ENCODE measurements at places on chromosomes 3 and 15.

DNA sequence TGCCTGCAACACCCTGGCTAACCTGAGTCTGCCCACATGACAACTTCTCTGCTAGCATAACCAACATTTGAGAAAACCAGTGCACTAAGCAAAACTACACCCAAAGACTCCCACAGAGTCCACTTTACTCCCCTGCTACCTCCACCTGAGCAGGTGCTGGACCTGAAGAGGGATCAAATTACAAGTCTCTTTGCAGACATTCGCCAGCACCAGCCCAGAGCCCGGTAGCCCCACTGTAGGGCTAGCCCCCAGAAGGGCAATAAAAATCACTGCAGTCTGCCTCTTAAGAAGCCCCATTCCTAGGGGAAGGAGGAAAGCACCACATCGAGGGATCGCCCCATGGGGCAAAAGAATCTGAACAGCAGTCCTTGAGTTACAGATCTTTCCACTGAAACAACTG, 472.2 kb downstream of the GRM7 start:
- no peak for DNase-seq

GRCh38 chr3:127207727-127208482, 15.0 kb downstream of the PRR23E start:
- DNase-seq, result no peak

DNA sequence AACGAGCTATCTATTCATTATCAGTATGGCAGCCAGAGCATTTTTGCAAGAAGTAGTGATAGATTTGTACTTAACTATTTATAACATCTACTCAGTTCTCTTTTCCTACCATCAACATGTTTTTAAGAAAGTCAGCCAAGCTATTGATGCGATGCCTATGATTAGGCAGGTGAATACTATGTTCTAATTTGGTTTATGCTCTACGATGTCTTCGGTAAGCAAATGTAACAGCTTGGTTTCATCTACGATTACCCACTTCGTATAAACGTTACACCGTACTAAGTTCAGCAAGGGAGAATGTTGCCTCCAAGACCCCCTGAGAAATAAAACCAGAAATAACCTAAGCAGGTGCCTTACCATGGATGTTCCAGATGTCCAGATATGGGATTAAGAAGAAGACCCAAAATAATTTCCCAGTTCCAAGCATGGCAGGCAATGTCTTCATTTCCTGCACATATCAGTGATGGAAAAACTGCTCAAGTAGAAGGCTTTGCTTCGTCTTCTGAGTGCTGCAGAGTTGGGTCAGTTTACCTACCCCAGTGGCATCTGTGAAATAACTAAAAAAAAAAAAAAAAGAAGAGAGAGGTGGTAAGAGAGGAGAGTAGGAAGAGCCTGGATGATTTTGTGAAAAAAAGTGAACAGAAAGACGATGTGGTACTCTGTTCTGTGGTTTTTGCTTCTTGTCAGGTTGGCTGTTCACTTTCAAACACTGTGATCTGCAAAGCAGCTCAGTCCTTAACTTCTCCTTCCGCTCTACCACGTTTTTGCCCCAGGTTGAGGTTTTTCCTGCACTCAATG, at the start of gene BTLA:
Gene BTLA (minus strand): TSS at position 559 of the 798 bp plus-strand sequence. CDS start 114 bp downstream, at position 445.
- no peak for DNase-seq

DNA sequence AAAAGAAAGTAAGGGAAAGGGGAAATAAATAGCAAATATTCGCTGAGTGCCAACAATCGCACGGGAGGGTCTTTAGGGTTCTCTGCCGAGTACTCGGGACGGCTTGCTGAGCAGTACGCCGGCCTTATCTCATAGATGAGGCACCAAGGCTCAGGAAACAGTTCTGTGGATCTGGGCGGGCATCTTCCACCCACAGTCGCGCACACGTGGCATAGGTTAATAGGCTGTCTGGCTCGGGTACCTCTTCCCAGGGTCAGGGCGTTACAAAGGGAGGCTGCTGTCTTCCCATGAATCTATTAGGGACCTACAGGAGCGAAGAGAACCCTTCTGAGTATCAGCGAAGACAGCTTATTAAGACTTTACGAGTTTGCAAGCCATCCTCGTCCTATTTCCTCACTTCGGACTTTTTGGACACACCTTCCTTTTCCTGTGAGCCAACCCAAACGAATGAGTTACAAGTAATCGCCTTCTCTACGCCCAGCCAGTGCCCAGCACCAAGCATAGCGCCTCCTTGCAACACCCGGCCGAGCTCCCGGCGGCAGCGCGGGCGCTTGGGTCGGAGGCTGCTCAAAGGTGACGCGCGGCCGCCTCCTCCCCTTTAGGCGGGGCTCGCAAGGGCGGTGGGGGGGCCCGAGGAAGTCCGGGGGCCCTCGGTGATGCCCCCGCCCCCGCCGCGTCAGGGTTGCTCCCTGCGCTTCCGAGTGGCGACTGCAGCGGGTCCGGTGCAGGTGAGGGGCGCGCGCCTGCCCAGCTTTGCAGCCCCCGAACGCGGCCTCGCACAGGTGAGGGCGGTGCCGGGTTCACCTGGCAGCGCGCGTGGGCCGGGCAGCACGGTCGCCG, at the start of gene MCTP2:
Gene MCTP2 (plus strand): TSS at position 679 of the 840 bp plus-strand sequence. CDS start 66,705 bp downstream, outside the sequence.
- peak; percentile 88 for DNase-seq

DNA sequence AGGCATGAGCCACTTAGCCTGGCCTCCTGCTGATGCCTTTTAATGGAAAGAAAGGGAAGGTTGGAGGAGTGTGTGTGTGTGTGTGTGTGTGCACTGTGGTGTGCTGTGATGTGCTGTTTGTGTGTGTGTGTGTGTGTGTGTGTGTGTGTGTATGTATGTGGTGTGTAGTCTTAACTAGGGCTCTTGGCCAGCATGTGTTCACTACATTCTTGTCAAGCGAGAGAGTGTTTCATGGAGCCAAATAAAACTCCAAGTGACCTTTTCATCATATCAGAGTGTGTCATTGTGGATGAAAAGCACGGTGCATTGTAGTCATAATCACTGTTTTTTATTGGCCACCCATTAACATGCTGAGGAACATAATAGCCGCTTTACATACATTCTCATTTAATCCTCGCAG, 30.8 kb upstream of the BHLHE40 start:
- DNase-seq, result no peak

DNA sequence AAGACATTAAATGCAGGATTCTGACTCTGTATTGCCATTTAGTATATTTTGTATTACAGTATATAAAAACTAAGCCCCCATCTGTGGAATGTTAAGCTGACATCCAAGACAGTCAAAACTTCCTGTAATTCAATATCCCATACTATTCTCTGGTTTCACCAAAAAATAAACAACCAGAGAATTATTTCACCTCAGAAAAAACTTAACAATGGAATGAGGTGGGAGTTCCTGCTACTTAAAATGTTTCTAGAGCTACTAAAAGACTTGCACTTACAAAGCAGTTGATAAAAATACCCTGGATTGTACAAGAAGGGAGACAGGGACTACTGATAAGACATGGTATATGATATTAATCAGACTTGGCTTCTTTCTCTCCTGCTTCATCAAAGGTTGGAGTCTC, 8.3 kb downstream of the ARL13B start:
- DNase-seq, result no peak

DNA sequence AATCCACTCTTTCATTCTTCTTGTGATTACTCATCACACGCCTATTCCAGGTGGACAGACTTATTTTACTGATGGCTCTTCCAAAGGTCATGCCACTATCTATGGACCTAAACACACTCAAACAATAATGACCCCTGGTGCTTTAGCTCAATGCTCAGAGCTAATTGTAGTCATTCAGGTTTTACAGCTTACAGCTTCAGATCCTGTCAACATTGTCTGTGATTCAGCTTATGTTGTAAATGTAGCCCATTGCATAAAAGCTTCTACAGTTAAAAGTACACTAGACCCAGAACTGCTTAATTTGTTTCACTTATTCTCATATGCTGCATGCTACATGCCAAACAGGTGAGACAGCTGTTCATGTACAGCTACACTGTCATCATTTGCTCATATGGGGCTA, 49.2 kb downstream of the LSM3 start:
- no peak for DNase-seq

DNA sequence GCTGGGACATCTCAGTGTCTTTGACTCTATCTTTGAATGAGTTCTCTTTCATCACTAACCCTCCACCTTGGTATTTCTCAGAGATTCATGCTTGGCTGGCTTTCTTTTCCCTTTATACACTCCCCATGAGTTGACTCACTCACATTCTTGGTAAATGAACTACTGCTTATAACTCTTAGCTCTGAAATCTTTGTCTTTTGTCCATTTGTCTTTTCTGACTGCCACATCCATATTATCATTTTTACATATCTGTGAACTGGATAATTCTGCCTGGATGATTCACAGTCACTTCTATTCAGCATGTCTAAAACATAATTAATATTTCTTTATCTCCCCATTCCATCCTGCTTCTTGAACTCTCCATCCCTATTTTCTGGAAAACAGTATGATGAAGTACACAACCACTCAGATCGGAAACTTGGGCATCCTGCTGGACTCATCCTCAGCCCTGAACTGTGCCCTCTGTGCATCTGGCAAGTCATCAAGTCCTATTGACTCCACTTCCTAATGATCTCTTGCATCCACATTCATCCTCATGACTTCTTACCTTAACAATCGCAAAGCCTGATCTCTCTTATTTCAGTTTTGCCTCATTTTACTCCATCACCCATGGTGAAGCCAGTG, 66.9 kb downstream of the KCNAB1 start:
- no peak for DNase-seq

GRCh38 chr3:194280777-194281176, 70.4 kb downstream of the CPN2 start:
- no peak for DNase-seq

DNA sequence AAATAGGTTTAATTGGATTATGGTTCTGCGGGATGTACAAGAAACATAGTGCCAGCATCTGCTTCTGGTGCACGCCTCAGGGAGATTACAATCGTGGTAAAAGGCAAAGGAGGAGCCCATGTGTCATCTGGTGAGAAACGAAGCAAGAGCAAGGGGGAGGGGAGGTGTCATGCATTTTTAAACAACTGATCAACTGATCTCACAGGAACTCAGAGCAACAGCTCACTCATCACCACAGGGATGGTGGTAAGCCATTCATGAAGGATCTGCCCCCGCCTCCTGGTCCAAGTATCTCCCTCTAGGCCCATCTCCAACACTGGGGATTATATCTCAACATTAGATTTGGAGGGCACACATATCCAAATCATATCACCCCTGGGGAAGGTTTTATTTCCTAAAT, 42.1 kb upstream of the FGF7 start:
- DNase-seq, result no peak
